ENCODE measurements at places on chromosomes 4 and X.

DNA sequence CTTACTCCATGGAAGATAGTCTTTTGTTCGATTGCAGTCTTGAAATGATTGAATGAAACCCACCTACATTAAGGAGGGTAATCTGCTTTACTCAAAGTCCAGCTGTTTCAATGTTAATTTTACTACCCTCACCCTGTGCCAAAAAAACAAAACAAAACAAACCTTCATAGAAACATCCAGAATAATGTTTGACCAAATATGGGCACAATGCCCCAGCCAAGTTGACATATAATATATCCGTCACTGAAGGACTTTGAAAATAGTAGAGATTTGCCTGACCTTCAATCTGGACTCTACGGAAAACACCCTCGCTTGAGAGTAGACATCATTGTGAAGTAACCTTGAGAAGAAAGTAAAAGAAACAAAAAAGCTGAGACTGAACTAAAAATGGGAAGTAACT lies 550.5 kb upstream of the SMIM31 start:
- DNase-seq: no peak

DNA sequence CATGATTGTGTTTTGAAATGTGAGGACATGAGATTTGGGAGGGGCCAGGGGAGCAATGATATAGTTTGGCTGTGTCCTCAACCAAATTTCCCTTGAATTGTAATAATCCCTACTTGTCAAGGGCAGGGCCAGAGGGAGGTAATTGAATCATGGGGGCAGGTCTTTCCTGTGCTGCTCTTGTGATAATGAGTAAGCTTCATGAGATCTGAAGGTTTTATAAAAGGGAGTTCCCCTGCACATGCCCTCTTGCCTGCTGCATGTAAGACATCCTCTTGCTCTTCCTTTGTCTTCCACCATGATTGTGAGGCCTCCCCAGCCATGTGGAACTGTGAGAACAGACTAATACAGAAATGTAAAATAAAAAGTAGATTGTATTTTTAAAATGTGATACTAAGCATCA lies 1294.9 kb downstream of the ADGRL3 start:
- no peak for DNase-seq

- no peak for DNase-seq
These were observed 30.4 kb downstream of the ADH7 start for GRCh38 chr4:99404595-99405287.

DNA sequence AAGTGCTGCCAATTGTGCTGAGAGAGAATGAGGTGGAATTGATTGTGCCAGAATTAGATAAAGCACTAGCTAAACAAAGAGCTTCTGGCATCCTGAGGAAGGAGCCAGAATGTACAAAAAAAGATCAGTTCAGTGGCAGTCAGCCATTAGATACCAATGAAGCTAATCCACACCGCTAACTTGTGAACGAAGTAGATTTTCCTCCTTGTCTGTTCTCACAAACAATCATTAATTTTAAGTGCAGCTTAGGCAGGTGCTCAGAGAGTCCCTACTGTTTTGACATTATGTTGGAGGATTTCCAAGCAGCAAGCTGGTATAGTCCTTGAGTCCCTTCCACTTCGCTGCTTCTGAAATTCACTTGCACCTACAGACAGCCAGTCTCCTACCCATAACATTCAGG lies 617.4 kb downstream of the CENPC start:
- no peak for DNase-seq

DNA sequence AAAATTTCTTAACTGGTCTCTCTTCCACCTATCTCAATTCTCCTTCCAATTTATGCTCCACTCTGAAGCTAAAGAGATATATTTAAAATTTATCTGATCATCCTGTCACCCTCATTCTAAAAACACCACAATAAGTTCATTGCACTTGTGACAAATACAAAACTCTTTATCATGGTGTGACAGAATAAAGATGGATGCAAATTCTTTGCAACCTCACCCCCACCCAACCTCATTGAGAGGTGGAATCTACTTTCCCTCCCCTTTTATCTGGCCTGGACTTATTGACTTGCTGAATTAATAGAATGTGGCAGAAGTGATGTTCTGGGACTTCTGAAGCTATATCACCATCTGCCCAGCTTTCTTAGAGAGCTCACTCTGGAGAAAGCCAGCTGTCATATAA lies 46.5 kb downstream of the IDS start:
- no peak for DNase-seq

- no peak for DNase-seq
These were observed 23.7 kb downstream of the YTHDC1 start for GRCh38 chr4:68326141-68326540.

DNA sequence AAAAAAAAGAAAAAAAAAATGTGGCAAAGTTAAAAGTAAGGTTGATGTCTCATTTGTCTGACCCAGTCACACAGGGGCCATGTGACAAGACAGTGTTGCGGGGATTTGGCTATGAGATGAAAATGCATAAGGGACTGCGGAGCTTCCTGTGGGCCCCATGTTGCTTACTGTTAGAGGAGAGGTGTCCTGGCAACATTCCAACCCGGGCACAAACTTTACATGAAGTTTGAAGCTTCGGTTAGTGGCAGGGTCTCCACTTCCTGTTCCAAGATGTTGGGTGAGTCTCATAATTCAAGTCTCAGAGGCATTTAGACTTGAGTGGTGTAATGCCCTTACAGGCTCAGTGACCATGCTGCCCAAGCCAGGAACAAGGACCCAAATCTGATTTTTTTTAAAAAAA lies 111.3 kb downstream of the MAML3 start:
- DNase-seq: no peak

GRCh38 chrX:49282647-49283011 lies 13.0 kb downstream of the PPP1R3F start:
- no peak for DNase-seq

DNA sequence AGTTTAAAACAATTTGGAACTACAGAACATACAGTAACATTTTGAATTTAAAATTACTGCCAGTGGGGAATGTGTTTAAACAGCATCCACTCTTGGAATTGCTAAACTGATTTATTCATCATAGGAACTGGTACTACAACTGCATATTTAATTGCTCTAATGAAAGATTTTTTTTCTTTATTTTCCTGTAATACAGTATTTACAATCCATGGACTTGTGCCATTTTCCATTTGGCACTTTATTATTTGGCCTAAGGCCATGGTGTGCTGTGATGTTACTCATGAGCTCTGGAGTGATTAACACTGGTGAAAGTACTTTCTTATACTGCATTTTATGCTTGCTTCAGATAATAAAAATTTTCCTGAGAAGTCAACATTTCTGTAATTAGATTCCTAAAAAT lies 69.7 kb upstream of the NUDT6 start:
- DNase-seq: no peak

DNA sequence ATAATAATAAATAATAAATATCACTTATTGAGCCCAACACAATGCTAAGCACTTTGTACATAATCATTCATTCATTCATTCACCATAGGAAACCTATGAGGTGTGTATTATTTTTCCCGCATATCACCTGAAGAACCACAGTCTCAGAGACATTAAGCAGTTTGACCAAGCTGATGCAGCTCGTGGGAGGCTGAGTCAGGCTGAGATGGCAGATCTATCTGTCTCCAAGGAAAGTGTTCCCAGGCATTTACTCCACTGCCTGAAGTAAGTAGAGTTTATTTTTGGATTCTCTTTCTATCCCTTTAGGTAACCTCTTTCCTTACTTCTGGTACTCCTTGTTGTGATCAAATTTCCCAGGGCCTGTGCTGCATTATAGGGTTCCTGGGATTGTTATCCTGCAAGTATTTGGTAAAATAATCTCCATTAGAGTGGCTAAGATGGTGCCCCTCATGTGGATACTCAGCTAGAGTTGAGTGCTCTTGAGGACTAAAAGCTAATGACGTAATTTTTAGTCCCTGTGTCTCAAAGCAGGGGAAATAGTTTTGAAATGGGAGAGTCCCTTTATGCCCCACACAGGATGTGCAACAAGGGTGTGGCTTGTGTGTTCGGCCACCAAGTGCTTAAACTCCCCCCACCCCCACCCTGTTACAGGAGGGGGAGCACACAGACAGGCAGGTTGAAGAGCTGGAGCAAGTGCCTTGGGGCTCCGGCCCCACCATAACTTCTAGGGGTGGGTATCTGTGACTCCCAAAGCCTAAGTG lies 467.0 kb downstream of the STIM2 start:
- DNase-seq: no peak

- DNase-seq: no peak
These were observed 82.4 kb downstream of the MTNR1A start for GRCh38 chr4:186472948-186473347.

Measured in Right ventricle myocardium superior (tissue), 1 donor.